ENCODE measurements at places on chromosomes 1 and 21. TPM values are rescaled to one million over a fixed set of nuclear protein-coding genes. Genes with fewer than 3 reads are reported as not detected.

DNA sequence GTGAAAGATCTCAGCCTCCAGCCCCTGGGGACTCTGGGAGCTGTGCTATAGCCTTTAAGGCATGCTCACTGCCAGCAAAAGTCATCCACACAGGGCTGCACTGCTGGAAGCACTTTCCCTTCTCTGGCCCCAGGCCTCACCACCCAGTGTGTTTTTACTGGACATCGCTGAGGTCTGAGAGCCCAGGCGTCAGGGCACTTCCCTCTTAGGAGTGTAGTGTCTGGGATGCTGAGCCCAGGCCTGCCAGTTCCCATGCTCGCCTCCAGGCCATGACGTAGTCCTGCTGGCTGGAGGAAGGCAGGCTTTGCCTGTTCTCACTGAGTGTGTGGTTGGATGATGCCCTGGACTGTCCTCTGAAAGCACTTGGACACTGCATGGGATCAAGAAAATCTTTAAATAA is 101.2 kb downstream of the GDAP2 start:
- peak; percentile 84 for DNase-seq

DNA sequence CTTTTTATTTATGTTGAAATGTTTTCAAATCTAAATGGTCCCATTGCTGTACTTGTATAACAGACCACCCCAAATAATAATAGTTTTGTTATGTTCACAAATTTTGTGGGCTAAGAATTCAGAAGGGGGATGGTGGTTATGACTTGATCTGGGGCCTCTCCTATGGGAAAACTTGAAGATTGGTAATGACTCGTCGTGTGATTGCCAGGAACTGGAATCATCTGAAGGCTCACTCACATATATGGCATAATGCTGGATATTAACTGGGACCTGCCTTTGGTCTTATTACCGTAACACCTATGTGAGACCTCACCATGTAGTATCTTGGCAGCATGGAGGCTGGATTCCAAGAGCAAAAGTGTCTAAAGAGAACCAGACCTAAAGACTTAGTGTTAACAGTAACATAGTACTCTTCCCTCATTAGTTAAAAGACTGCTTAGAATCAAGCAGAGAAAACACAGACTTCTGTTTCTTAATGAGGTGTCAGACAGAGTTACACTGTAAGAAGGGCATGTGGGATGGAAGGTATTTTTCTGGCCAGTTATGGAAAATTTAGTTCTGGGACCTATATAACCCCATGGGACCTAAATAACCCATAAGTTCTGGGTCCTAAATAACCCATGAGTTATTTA is 11.9 kb downstream of the LYPLAL1 start:
- no peak for DNase-seq

DNA sequence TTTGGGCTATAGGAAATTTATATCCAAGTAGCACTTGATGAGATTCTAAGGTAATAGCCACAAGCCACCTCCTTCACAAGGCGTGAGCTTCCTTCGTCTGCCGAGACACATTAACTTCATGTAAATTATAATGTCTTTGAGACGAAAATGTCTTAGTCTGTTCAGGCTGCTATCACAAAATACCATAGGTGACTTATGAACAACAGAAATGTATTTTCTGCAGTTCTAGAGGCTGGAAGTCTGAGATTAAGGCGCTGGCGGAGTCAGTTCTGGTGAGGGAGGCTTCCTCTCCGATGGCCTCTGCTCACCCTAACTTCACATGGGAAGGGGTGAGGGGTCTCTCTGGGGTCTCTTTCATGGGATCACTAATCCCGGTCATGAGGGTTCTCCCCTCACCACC is 133.0 kb downstream of the ETS2 start:
- DNase-seq, result no peak

- no peak for DNase-seq
Observed at GRCh38 chr21:42479582-42479981, 16.4 kb downstream of the RSPH1 start.

- no peak for DNase-seq
Observed at GRCh38 chr1:59017501-59018231, 233.8 kb upstream of the JUN start.

DNA sequence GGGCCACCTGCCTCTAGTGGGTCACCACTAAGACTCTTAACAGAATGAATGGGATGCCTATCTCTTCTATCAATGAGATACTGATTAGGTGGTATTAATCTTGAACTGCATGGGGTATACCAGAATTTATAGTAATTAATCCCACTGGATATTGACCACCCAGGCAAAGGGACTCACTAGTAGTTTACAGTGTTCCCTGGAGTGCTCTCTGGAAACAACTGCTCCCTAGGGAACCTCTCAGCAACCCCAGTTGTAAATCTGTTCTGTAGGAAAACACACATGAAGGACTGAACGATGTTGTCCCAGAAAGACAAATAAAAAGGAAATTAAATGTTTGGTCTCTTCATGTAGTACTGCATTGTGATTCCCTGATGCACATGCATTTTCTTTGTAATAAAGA is 430.5 kb downstream of the HLX start:
- DNase-seq, result no peak

GRCh38 chr1:8421721-8422120 is 103.8 kb downstream of the SLC45A1 start:
- DNase-seq, result no peak

DNA sequence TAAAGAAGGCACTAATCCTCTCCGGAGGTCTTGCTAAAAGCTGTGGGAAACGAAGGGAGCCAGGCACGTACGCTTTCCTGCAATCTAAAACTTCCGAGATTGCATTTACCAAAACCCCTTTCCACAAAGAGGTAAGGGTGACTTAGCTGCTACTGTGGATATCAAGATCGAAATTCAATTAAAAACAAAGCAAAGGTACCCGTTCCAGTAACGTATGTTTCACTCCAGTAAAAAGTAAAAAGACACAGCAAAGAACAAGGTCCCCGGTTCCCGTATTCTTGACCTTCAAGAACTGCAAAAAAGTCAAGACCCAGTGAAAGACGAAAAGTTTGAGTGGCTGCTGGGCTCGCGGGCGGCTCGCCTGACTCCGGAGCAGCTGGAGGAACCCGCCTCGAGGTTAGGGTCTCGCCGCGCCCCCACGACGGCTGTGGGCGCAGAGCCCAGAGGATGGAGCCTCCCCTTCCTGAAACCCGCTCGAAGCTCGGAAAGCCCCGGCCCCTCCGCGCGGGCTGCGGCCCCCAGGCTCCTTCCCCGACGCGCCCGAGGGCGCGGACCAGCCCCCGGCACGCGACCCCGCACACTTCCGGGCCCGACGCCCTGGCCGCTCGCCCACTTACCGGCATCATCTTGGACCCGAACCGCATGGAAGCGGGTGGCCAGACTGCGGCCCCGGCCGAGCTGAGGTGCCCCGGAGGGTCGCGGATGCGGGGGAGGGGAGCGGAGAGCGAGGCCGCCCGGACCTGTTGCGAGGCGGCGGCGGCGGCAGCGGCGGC is 524 bp downstream of the TP53BP2 start:
- peak; percentile 74 for DNase-seq

DNA sequence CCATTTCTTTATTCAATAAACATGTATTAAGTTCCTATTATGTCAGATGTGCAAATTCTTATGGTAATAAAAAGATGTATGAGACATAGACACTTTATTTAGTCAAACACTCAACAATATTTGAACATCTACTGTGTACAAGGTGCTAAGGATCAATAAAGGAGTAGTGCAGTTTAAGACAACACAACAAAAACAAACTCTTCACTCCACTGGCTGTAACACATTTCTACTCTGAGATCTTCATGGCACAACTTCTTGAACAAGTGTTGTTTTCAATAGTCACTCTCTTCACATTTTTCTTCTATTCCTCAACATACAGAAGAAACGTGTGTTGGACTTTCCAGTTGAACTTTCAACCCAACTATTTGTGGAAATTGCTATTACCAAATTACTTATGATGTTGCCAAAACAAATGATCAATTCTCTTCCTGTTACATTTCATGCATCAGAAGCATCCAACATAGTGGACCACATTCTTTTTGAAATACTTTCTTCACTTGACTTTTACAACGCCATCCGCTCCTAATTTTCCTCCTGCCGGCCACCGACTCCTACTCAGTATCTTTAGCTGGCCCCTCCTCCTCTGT is 25.4 kb downstream of the HSD3B1 start:
- no peak for DNase-seq

DNA sequence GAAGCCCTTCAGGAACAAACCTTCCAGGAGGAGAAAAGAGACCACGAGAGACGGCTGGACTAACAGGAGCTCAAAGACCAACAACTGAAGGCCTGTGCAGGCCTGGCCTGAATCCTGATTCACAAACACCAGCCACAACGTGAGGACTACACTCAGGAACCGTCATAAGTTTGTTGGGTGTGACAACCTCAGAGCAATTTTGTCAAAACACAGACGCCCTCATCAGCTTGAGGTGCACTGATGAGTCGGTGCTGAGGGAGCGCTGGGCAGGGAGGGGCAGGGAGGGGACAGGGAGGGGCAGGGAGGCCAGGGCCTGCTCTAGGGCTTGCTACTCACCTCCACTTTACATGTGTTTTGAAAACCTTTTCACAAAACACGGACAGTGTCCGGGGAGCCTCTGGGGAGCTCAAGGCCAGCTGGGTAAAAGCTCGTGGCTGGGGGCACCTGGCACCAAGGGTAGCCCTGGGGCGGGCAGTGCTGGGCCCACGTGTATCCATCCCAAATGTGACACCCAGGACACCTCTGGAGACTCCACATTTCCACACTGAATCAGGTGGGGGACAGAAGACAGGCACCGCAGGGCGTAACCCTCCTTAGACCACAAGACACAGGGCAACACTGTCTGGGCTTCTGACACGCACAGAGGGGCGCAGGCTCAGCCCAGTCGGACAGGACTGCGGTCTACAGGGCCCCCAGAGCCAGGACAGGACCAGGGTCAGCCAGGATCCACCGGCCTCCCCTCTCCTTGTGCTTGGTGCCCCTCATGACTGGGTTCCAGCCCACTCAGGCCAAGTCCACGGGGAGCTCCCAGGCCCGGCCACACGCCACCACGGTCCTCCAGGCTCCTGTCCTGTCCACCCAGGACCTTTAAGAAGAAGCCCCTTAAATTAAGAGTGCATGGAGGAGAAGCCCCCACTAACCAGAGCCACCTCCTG is 16.5 kb downstream of the LSS start:
- no peak for DNase-seq

DNA sequence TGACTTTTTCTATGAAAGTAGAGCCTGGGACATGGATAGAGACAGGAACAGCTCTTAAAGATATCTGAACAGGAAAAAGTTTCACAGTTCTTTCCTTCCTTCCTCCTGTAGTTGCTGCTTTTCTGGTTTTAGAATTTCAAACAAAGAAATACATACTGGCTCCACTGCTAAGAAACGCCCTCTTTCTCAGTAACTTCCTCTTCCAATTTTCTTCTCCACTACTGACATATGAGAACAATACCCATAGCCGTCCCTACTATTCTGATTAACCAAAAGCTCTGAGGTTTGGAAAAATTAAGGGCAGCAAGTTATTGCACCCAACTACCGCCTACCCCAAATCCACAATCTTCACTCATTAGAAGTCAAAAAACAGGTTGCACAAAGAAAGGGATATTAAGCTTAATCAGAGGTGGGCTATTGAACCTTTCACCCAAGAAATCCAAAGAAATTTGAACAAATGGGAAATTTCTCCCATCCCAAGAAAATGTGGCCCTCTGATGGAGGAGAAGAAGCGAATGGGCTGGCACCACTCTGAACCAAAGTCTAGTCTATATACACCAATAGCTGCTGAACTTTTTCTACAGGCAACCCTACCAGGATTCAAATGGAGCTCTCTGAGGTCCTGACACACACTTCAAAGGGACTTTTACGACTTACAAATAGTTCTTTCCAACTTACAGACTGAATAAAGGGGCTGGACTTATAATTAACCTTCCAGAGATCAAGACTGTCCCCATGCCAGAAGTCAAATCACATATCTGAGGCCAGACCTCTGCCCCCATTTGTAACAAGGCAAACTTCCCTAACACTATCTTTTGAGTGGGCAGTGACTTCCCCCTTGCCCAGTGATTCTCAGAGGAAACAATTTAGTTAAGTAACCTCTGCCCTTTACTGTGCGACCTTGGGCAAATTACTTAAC is 1.7 kb downstream of the WASF2 start:
- no peak for DNase-seq

- DNase-seq, result no peak
Observed at GRCh38 chr1:64171797-64172281, 31.6 kb upstream of the UBE2U start.

GRCh38 chr1:30277911-30278310 is 445.5 kb downstream of the MATN1 start:
- DNase-seq, result no peak

- DNase-seq, result no peak
Observed at GRCh38 chr1:229154811-229155210, 116.1 kb upstream of the RAB4A start.

DNA sequence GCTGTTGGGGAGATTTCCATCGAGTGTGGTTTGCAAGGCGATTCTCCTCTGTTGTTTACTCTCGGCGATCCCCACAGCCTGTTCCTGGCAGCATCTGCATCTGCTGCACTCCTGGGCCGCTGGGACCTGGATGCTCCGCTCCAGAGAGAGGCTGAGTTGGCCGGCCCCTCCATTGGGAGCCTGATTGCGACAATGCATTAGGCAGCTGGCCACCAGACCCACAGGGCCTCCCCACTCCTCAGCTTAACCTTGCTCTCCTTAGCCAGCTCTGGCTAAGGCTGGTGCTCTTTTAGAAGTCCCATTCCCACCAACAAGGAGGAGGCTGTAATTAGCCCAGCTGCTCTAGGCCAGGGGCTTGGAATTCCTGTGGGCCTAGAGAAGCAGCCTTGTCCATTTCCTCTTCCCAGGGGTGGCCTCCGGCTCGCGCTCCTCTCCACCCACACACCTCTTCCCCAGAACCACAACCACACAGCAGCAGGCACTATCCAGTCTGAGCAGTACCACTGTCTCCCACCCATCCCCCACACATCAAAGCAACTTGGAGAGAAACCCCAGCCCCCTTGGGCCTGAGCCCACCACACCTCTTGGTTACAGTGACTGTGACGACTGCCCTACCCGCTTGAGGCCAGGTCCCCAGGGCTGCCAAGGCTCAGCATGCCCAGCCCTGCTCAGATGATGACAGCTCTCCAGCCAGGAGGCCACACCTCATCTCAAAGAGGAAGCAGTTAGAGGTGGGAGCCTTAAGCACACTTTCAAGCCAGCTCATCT is 193.8 kb upstream of the EDN2 start:
- DNase-seq, result peak; percentile 82

GRCh38 chr1:209808059-209808581 is 2.2 kb upstream of the IRF6 start:
- DNase-seq, result peak; percentile 72

- peak; percentile 82 for DNase-seq
Observed at GRCh38 chr1:1291548-1292441, 11.6 kb downstream of the SCNN1D start.

- no peak for DNase-seq
Observed at GRCh38 chr1:227228201-227228600, 90.1 kb downstream of the CDC42BPA start.

GRCh38 chr1:208203127-208203847 is 40.9 kb downstream of the PLXNA2 start:
- DNase-seq, result peak; percentile 73

The ZRANB2 gene
- 53.8 TPM for total RNA-seq

The MROH9 gene
- total RNA-seq, result not detected

The MYBPHL gene
- total RNA-seq, result 0.35 TPM

The NFASC gene
- 11.6 TPM for total RNA-seq

The FDPS gene
- total RNA-seq, result 78.4 TPM

The KCNN3 gene
- 4.0 TPM for total RNA-seq

The NKAIN1 gene
- not detected for total RNA-seq

The TFAP2E gene
- 0.37 TPM for total RNA-seq

All from left ventricle myocardium superior (tissue), 1 donor.